LNCaP clone FGC (cell line): ENCODE measurements at places on chromosomes 6 and 20.

DNA sequence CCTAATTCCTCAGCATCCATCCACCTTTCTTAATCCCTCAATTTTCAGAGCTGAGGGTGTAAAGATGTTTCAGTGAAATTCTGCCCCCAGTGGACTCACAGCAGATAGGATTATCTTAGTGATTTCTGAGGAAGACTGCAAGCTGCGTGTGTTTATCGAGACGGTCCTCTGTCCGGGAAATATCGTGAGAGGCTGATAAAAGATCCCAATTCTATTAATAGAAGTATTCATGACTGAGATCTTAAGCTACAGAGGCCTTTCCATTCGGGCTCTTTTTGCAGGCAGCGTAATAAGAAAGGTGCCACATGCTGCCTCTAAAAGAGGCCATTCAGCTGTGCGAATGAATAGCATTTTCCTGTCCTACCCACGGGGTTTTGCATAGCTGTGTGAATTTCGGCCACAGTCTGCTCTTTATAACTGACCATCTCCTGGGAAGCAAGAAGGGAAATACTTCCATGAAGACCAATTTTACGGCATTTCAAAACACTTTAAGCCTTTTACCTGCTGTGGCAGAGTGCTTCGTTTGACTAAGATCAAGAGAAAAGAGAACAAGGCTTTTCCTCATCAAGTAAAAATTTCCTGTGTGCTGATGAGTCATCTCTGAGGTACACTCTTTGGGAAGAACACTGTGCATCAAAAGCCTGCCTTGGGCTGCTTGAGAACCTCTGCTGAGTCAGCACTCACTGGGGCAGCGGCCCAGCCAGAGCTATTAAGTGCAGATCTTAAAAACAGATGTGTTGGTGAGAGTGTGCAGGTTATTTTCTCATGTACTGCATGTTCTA, 208.8 kb downstream of the ARHGAP18 start:
- DNase-seq, result peak; percentile 93

DNA sequence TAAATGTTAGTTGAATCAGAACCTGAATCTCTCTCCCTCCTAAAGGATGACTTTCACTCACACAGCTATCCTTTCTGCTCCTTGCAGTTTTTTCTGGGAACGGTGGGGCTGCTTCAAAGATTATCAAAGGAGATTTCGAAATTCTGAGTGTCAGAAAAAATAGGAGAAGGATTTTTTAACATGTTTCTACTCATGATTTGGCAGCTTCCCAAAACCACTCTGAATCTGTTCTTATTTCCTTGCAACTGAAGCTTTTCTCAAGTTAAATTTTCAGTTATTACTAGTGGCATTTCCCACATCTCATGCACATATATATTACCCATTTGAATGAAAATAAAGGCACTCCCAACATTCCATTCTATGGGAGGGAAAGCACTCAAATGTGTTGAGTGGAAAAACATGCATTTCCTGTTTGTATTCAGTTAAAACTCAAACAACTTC, 123.6 kb downstream of the LCA5 start:
- no peak for DNase-seq

- DNase-seq, result no peak
Measured at GRCh38 chr6:56963043-56963442, 8.1 kb downstream of the BEND6 start.

DNA sequence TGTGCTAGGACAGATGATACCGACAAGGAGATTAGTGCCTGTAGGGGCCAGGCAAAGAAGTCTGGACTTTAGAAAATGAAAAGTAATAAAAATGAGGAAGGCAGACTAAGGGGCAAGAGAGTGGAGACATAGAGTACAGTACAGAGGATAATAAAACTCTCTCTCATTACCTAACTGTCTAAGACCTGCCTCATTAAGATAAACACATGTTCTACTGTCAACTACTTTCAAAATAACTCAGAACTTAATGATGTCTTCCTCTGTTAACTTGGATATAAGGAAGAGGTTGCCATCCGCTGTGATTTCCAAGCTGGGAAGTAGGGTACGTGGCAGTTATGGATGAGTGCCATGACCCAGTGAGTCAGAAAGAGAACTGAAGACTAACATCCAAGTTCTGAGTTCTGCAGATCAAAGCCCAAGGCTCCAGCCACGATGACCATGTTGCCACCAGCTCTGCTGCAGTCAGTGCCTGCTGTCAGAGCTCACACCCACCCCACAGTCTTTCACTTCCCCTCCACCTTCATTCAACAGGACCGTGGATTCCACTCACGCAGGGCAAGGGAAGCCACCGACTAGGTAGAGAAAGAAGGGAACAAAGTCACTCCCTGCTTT, 81.8 kb downstream of the KIF16B start:
- DNase-seq, result no peak

DNA sequence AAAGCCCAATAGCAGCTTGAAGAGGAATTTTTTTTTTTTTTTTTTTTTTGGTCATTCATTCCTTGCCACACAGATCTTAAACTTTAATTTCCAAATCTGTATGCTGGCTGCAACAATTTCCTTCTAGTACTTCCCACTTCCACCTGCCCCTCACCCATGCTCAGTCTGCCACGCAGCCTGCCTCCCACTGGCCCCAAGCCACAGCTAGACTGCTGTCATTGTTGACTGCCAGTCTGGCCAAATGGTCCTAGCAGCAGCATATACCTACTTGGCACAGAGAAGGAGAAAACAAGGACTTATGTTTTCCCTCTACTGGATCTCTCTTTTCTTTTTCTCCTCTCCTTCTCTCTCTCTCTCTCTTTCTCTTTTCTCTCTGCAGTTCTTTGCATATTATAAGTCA, 118.3 kb upstream of the HEY2 start:
- no peak for DNase-seq
